ENCODE measurements at places on chromosomes 12 and 14.

DNA sequence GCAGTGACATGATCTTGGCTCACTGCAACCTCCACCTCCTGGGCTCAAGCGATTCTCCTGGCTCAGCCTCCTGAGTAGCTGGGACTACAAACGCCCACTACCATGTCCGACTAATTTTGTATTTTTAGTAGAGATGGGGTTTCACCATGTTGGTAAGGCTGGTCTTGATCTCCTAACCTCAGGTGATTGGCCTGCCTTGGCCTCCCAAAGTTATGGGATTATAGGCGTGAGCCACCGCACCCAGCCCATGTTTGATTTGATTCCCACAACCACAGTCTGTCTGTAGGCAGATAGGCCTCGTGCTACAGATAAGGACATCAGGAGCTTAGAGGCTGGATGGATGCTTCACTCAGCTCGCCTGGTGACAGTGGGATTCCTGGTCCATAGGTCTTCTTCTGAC is 23.0 kb downstream of the EML1 start:
- DNase-seq, result no peak

DNA sequence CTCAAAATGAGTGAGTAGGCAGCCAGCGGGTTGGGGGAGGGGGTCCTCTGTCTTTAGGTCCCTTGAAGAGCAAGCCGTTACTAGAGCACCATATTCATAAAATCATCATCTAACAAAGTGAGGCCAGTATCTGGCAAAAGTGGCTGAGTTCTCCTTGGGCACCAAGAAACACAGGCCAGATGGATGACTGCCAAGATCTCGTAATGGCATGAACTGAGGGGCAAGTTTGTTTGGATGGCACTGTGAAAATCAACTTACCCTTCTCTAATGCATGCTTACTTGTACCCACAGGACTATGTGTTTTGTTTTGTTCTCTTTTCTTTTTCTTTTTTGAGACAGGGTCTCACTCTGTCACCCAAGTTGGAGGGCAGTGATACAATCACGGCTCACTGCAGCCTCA is 41.6 kb downstream of the GNPTAB start:
- no peak for DNase-seq

DNA sequence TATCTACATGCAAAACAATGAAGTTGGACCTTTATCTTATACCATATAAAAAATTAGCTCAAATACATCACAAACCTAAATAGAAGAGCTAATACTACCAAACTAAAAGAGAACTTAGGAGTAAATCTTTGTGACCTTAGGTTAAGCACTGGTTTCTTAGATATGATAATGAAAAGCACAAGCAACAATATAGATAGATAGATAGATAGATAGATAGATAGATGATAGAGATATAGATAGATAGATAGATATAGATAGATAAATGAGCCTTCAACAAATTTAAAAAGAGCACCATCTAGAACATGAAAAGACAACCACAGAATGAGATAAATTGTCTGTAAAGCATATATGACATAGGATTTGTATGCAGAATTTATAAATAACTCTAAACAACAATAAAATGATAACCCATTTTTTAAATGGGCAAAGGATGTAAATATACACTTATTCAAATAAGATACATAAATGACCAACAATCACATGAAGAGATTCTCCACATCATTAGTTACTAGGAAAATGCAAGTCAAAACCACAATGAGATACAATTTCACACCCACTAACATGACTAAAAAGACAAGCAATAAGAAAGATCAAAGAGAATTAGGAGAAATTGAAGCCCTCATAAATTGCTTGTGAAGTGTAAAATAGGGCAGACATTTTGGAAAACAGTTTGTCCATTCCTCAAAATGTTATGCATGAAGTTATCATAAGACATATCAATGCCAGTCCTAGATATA is 293.7 kb downstream of the BTG1 start:
- DNase-seq, result no peak

- no peak for DNase-seq
Measured at GRCh38 chr14:75413013-75413412, 14.8 kb upstream of the JDP2 start.

DNA sequence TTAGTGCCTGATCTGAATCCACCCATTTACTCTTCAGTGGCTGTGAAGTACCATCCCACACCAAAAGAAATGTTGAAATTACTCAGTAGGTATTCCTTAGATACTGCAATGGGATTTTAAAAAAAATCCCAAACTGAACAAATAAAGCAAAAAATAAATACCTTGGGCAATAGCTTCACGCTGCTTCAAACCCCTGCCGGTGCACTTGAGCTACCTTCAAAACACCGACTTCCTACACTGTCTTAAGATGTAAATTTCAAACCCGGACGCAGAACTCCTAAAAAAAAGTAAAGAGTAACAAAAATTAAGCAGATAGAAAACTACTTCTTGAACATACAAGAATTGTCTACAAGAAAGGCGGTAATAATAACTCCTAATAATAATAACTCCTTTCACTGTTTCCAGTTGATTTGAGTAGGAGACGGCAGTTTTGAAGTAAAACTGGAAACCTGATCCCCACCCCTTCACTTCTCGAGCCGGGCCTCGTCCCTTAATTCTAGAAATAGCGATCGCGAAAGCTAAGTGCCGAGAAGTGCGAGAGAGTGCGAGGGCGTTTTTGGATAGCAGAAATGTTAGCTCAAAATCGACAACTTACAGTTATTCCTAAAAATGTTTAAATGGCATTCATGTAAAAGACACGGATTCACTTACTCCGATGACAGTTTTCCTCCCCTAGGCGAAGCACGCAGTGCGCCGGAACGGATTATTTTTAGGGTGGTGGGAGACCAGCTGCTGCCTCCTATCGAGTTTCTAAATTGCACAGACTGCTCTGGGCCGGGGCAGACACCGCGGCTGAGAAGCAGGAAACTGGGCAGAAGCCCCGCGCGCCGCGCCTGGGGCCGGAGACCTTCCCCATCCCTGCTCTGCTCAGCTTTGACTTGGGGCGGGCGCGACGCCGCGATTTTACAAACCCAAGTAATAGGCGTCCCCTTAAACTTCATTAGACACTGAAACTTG is at the start of gene ABCC9:
TSS of gene ABCC9 (minus strand) at position 878 of the 957 bp plus-strand sequence. CDS start 4,752 bp downstream, outside the sequence.
- DNase-seq, result peak; percentile 29

DNA sequence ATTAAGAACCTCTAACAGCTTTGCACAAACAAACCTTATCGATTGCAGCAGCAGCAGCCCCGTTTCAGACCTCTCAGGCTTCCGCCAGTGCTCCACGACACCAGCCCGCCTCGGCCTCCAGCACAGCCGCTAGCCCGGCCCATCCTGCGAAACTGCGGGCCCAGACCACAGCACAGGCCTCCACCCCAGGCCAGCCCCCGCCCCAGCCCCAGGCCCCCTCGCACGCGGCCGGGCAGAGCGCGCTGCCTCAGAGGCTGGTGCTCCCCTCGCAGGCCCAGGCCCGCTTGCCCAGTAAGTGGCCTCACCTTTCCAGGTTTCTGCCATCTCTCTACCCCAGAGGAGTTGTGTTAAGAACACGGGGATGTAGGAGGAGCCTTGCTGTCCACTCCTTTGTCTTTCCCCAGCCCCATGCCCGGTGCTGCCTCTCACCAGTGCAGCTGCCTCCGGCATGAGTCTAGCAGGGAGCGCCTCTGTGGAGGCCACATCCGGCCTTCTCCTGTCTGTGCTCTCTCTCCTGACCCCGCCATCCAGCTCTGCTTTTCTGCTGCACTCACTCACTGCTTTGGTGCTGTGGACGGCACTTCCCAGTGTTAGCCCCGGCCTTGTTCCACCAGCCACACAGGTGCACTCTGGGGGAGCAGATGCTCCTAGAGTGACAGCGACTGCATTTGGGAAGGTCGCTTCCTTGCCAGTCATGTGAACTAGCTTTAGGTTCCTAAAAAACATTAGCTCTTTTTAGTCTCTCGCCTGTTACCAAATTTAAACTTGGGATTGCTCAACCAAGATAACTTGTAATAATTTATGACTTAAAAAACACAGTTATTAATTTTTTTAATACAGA is 71.5 kb downstream of the EP400 start:
- DNase-seq, result no peak

DNA sequence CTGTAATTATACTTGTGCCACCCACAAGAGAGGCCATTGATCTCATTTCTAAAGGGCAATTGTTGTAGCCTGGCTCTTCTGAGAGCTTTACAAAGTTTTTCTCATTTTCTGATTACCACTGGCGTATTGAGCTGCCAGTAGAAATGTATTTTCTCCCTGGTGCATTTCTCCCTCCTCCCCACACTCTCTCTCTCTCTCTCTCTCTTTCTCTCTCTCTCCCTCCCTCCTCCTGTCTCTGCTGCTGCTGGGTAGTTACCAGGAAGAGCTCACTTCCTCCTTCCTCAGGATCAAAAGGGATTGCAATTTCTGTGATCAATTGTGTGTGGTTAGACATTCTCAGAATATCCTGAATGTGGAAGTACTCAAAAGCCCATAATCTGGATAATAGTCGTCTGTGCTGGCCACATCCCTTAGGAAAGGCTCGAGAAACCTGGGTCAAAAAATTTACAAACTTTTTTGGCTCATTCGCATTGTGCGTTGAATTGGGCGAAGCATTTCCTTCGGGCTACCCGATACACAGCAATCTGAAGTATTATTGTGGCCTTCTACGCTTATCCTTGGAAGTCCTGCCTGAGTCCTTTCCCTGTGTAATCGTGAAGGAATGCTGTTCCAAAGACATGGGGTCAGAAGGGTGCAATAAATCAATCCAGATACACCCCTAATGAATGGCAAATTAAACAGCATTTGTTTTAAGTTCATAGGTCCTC is 254.8 kb downstream of the MSRB3 start:
- peak; percentile 43 for DNase-seq

DNA sequence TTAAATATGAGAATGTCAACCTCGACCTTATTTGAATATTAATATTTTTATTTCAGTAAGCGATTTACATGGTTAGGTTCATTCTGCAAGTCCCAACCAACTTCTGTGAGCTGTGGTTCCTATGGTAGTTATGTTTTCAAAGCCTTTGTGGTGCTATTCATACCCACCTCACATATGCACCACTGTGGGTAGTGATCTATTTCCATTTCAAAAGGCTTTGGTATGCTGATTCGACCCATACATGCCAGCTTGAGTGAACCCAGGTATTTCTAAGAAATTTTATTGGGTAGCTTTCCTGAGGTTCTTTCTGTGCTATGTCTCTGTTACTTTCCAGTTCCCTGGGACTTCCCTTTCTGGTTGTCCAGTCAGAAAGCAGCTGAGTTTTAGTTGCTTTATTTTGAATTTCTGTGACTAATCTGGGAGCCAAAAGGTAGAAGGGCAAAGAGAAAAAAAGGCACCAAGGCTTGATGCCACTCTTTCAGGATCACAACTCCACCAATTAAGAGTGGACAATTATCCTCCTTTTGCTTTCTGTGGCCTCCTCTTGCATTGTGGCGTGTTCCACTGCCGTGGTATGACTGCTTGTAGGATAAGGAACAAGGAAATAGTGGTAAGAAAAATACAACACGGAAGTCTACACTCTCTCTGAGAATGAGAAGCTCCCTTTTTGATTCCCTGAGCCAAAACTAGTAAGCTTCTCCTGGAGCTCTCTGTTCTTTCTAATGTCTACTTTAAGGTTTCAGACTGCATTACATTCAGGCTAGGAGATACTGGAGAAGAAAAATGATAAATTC is 729.1 kb downstream of the NOVA1 start:
- no peak for DNase-seq

DNA sequence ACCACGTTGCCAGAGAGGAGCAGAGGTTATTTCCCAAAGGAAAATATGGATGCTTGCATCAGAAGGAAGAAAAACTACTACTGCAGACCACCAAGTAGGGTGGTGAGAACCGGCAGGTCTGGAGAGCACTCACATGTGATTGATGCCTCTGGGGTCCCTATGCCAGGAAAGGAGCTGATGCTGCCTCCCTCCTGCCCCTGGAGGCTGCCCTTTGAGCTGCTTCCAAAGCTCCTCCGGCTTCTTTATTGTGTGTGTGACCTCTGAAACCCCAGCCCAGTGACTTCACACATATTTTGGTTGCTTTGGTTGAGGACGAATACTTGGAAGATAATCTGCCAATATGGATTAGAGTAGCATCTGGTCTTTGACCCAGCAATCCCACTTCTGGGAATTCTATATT is 133.4 kb downstream of the AACS start:
- no peak for DNase-seq

DNA sequence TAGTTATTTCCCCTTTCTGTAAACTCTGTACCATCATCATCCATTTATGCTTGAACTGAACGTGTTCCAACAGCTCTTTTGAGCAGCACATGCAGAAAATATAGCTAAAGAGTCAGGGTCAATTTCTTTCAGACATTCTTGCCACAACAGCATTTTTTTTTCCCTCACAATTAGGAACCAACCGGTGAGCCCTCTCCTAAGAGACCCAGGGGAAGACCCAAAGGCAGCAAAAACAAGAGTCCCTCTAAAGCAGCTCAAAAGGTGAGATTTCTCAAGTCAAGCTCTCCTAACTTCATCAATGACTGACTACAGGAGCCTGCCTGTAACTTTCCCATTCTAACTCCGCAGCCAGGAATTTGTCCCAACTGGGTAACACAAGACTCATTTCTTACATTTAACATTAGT is 3.5 kb downstream of the HMGA2 start:
- DNase-seq, result no peak

- no peak for DNase-seq
Measured at GRCh38 chr12:43106355-43106754, 445.6 kb downstream of the ADAMTS20 start.

DNA sequence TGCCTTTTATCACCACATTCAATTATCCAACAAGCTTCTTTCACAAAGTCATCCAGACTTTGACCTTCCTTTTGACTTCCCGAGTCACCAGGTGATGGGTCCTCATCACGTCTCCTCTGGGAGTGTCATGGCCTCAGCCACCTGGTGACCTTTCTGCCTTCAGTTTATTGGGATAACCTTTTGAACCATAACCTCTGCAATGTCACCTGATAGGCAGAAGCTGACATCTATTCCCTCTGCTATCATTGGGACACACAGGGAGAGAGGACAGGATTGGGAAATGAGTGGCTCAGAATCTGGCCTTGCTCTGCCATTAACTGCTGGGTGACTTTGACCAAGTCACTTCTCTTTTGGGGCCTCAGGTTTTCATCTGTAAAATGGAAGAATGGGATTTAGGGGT is 388.7 kb downstream of the NUAK1 start:
- DNase-seq, result no peak

DNA sequence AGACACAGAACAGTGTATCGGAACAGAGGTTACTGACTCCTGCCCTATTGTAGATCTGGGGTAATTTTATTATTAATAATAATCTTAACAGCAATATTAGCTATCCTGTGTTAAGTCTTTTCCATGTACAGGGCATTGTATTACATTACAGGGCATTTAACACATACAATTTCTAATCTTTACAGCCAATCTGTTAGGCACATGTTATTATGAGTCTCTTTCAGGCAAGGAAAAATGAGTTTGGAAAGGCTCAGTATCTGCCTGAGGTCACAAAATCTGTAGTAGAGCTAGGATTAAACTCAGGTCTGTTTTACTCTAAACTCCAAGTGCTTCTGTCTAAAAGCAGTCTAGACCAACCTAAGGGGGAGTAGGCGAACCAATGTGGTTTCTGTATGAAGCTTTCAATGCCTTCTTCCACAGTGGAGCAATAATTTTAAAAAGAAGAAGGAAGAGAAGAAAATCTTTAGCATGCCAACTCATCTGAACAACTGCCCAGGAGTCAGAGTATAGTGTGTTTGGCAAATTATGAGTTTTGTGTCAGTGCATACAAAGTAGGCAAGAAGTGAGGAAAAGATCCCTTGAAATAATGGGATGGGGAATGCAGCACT is 192.6 kb downstream of the CHST11 start:
- DNase-seq, result no peak

GRCh38 chr12:57576613-57577160 is 14.3 kb upstream of the PIP4K2C start:
- no peak for DNase-seq
